Colonic mucosa (tissue), 4 donors: ENCODE measurements at places on chromosomes 3 and 15. TPM values are rescaled to one million over a fixed set of nuclear protein-coding genes. Genes with fewer than 3 reads are reported as not detected.

COL6A5 gene
- not detected for total RNA-seq

ZBED2 gene
- total RNA-seq: 0.52 TPM

CADM2 gene
- 1.2 TPM for total RNA-seq

SLC22A13 gene
- total RNA-seq: 0.27 TPM

EPHA3 gene
- 1.7 TPM for total RNA-seq

GATM gene
- total RNA-seq: 6.4 TPM

ZCWPW2 gene
- total RNA-seq: 1.0 TPM

BSN gene
- total RNA-seq: 0.21 TPM

DNA sequence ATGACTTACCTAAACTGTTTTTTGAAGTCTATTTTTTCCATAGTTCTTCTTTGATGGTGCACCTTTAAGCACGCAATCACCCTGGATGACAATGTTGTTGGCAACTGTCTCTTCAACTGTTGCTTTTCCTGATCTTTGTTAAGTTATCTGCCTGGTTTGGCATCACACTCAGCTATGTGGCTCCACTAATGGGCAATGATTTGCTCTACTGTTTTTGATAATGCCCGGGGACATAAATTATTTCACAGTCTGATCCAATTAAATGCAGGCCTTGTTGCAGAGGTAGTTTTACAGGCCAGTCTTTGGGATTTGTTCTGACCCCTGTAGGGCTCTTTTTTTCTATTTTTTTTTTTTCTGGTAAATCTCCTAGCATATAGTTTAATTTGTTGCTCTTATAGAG is 436.3 kb downstream of the ZNF385D start:
- no peak overlapping the region for H3K4me3 ChIP-seq
- H3K27me3 ChIP-seq: no peaks in the 10 kb centered on the region
- H3K27ac ChIP-seq: no peak overlapping the region
- H3K36me3 ChIP-seq: no peaks in the 10 kb centered on the region

GRCh38 chr3:98730886-98731537 is 32.1 kb upstream of the ST3GAL6 start:
- no peak overlapping the region for H3K27ac ChIP-seq
- H3K27me3 ChIP-seq: peaks cover 13% of the 10 kb centered on the region

GRCh38 chr3:45693941-45694521 is 4.8 kb downstream of the SACM1L start:
- H3K4me3 ChIP-seq: no peak overlapping the region
- H3K27ac ChIP-seq: no peak overlapping the region
- no peaks in the 10 kb centered on the region for H3K36me3 ChIP-seq

DNA sequence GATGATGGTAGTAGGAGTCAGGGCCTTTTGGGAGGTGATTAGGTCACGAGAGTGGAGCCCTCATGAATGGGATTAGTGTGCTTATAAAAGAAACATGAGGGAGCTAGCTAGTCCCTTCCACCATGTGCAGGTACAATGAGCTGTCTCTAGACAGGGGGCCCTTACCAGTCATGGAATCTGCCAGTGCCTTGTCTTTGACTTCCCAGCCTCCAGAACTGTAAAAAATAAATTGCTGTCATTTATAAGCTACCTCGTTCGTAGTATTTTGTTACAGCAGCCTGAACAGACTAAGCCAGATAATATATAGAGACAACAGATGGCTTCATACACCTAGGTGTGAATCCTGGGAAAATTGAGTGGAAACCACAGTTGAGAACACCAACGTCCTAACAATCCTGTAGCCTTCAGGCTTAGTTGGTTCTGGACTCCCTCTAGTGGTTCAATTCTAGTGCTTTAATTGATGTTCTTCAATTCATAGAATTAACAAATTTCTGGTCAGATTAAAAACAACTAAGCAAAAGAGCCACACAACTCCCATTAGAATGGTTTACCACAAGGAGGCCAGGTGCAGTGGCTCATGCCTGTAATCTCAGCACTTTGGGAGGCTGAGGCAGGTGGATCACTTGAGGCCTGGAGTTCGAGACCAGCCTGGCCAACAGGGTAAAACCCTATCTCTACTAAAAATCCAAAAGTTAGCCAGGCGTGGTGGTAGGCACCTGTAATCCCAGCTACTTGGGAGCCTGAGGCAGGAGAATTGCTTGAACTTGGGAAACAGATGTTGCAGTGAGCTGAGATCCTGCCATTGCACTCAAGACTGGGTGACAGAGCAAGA is 21.3 kb upstream of the GATM start:
- no peaks in the 10 kb centered on the region for H3K27me3 ChIP-seq
- no peak overlapping the region for H3K27ac ChIP-seq
- no peaks in the 10 kb centered on the region for H3K36me3 ChIP-seq
- H3K4me1 ChIP-seq: peaks cover 5% of the 10 kb centered on the region
- H3K4me3 ChIP-seq: no peak overlapping the region

GRCh38 chr3:154584974-154585373 is 155.0 kb upstream of the GPR149 start:
- H3K4me1 ChIP-seq: no peaks in the 10 kb centered on the region
- no peaks in the 10 kb centered on the region for H3K27me3 ChIP-seq
- no peaks in the 10 kb centered on the region for H3K36me3 ChIP-seq
- DNase-seq: no peak
- no peak overlapping the region for H3K27ac ChIP-seq

GRCh38 chr3:43956945-43957344 is 266.2 kb downstream of the ABHD5 start:
- no peaks in the 10 kb centered on the region for H3K4me1 ChIP-seq
- no peak overlapping the region for H3K27ac ChIP-seq
- DNase-seq: no peak
- no peaks in the 10 kb centered on the region for H3K36me3 ChIP-seq
- no peak overlapping the region for H3K4me3 ChIP-seq

DNA sequence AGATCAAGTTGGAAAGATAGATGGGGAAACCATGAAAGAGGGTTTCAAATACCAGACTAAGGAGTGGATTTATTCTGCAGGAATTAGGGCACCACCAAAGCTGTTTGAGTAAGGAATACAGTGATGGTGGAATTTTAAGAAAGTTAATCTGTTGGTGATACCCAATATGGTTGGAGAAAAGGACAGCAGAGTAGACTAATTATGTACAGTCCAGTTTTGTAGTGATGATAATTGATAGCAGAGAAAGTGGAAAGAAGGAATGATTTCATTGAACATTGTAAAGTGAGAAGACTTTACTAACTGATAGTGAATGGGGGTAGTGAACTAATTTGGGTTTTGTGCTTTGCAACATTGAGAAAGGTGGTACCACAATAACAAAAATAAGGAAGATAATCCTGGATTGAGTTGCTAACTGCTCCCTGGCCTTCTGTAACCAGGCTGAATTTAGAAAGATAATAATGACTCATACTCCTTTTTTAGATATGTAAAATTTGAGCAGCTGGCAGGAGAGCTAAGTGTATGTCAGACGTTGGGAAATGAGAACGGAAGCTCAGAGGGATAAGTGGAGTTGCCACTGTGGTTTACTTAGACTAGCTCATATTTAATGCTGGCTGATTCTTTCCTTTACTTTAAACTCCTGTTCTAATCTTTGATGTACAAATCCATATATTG is 16.9 kb downstream of the TCAIM start:
- H3K27ac ChIP-seq: no peak overlapping the region
- H3K27me3 ChIP-seq: no peaks in the 10 kb centered on the region
- DNase-seq: no peak
- H3K4me1 ChIP-seq: no peaks in the 10 kb centered on the region
- H3K4me3 ChIP-seq: no peak overlapping the region
- H3K36me3 ChIP-seq: no peaks in the 10 kb centered on the region

- H3K27ac ChIP-seq: no peak overlapping the region
- DNase-seq: no peak
- H3K4me3 ChIP-seq: no peak overlapping the region
- H3K4me1 ChIP-seq: no peaks in the 10 kb centered on the region
- H3K27me3 ChIP-seq: no peaks in the 10 kb centered on the region
- no peaks in the 10 kb centered on the region for H3K36me3 ChIP-seq
Measured at GRCh38 chr15:53457479-53457878, 302.0 kb downstream of the WDR72 start.

DNA sequence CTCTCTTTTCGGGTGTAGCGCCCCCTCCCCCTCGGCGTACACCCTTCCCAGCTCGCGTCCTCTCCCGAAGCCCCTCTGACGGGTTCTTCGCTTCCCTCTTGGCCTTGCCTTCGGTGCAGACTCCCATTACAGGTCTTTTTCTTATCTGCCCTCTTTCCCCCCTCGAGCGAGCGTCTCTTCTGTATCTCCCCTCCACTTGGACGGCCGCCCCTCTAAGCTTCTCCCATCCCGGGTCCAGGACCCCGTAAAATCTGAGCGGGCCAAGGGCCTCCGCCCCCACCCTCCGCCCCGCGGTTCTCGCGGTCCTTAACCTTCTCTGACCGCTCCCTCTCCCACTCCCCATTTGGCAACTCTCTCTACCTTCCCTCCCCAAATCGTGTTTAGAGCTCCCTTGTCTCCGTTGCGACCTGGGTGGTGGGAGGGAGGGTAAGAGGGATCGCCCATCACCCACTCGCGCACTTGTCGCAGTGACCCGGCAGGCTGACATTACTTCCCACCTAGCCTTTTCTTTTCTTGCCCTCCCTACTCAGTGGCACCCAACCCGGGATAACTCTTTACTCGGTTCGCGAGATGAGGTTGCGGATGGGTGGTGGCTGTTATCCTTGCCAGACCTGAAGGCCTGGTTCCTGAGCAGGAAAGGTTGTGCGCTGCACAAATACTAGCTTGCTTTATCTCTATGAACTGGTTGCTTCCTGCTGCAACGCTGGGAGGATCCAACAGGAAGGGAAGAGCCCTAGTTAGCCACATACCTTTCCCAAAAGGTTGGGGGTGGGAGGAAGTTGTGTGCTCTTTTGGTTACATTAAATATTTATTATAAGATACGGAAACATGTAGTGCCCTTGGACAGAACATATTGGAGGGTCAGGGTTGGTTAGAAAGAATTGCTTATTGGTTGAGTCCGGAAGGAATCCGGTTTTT is 922 bp downstream of the RAB11A start:
- H3K27me3 ChIP-seq: no peaks in the 10 kb centered on the region
- DNase-seq: peak; percentile 83

- no peaks in the 10 kb centered on the region for H3K36me3 ChIP-seq
- H3K4me3 ChIP-seq: no peak overlapping the region
- no peak for DNase-seq
- no peak overlapping the region for H3K27ac ChIP-seq
- no peaks in the 10 kb centered on the region for H3K27me3 ChIP-seq
Measured at GRCh38 chr3:37214076-37214475, 39.7 kb upstream of the LRRFIP2 start.

DNA sequence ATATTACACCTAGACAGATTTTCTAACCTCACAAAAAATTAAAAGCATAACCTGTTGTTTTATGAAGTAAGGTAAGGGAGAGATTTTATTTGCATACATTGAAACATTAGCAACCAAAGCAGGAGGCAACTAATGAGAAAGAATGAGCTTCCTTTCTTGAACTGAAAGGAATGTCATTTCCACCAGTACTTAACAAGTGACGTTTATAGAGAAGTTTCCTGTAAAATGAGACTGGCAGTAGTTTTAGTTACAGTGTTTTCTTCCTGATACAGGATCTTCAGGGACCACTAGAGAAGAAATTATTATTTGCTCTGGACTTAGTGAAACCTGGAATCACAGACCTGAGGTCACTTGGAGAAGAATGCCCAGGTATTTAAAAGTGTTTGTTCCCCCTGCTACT is 27.4 kb upstream of the FRMD5 start:
- no peak for DNase-seq
- no peak overlapping the region for H3K27ac ChIP-seq
- H3K27me3 ChIP-seq: no peaks in the 10 kb centered on the region
- no peaks in the 10 kb centered on the region for H3K36me3 ChIP-seq
- H3K4me3 ChIP-seq: no peak overlapping the region

DNA sequence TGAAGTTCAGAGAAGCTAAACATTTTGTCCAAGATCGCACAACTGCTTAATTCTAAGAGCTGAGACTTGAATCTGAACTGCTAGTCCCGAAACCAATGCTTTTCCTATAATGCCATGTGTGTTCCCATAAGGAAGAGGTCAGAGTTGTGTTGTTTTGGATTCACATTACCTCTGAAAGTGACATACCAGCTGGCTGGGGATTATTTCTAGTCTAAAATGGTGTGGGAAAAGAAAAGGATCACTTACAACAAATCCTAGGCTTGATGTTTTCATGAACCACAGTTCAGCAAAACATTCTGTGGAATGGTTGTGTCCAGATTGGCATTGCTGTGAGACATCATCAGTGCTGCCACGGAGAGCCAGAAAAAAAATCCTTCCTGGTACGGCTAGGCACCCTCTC is 35.0 kb upstream of the LRRC3B start:
- H3K27me3 ChIP-seq: no peaks in the 10 kb centered on the region
- no peaks in the 10 kb centered on the region for H3K36me3 ChIP-seq
- H3K4me1 ChIP-seq: no peaks in the 10 kb centered on the region
- H3K4me3 ChIP-seq: no peak overlapping the region

GRCh38 chr3:125245521-125245920 is 33.0 kb upstream of the SLC12A8 start:
- no peaks in the 10 kb centered on the region for H3K36me3 ChIP-seq
- no peak overlapping the region for H3K4me3 ChIP-seq
- no peaks in the 10 kb centered on the region for H3K4me1 ChIP-seq
- no peaks in the 10 kb centered on the region for H3K27me3 ChIP-seq

GRCh38 chr3:129211772-129212171 is 28.1 kb upstream of the CNBP start:
- no peaks in the 10 kb centered on the region for H3K27me3 ChIP-seq

DNA sequence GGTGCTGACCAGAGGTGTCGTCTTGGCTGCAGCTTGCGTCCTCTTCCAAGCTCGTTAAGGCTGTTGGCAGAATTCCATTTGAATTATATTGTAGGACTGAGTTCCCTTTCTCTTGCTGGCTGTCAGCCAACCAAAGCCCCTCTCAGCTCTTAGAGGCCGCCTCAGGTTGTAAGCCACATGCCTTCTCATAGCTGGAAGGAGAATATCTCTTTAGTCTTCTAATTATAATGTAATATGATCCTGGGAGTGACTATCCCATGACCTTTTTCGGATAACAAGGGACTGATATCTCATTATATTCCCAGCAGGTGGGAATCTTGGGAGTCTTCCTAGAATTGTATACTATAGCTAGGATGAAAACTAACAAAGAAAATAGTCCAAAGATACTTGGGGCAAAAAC is 4.8 kb downstream of the SCG5 start:
- DNase-seq: no peak
- H3K27me3 ChIP-seq: no peaks in the 10 kb centered on the region
- H3K4me3 ChIP-seq: no peak overlapping the region
- no peak overlapping the region for H3K27ac ChIP-seq
- no peaks in the 10 kb centered on the region for H3K4me1 ChIP-seq

- H3K4me3 ChIP-seq: no peak overlapping the region
- no peaks in the 10 kb centered on the region for H3K4me1 ChIP-seq
- DNase-seq: no peak
Measured at GRCh38 chr3:64392001-64392400, 166.7 kb upstream of the PRICKLE2 start.

GRCh38 chr3:169822091-169822490 is 9.4 kb upstream of the LRRC34 start:
- H3K27ac ChIP-seq: no peak overlapping the region
- DNase-seq: no peak
- no peak overlapping the region for H3K4me3 ChIP-seq
- H3K27me3 ChIP-seq: no peaks in the 10 kb centered on the region
- no peaks in the 10 kb centered on the region for H3K36me3 ChIP-seq
- no peaks in the 10 kb centered on the region for H3K4me1 ChIP-seq
